ENCODE measurements at places on chromosomes 2 and 18. TPM values are rescaled to one million over a fixed set of nuclear protein-coding genes. Genes with fewer than 3 reads are reported as not detected.

Gene NOSTRIN
- under 0.01 TPM for total RNA-seq

Gene RNPEPL1
- 17.8 TPM for total RNA-seq

Gene RUFY4
- total RNA-seq, result not detected

Gene CHRND
- not detected for total RNA-seq

Gene PFN4
- total RNA-seq, result 0.56 TPM

Gene CFAP65
- not detected for total RNA-seq

Gene MAB21L4
- total RNA-seq, result not detected

Gene GALNT5
- total RNA-seq, result 28.8 TPM

Gene CFAP221
- 0.37 TPM for total RNA-seq

Gene OSBPL6
- 0.53 TPM for total RNA-seq

Gene MROH2A
- total RNA-seq, result not detected

Gene TRAF3IP1
- 11.3 TPM for total RNA-seq

Gene PLGLB1
- 0.26 TPM for total RNA-seq

Gene SH2D6
- 0.40 TPM for total RNA-seq
